Thyroid gland (tissue), 4 donors: ENCODE measurements at places on chromosomes 5 and 9. TPM values are rescaled to one million over a fixed set of nuclear protein-coding genes. Genes with fewer than 3 reads are reported as not detected.

DNA sequence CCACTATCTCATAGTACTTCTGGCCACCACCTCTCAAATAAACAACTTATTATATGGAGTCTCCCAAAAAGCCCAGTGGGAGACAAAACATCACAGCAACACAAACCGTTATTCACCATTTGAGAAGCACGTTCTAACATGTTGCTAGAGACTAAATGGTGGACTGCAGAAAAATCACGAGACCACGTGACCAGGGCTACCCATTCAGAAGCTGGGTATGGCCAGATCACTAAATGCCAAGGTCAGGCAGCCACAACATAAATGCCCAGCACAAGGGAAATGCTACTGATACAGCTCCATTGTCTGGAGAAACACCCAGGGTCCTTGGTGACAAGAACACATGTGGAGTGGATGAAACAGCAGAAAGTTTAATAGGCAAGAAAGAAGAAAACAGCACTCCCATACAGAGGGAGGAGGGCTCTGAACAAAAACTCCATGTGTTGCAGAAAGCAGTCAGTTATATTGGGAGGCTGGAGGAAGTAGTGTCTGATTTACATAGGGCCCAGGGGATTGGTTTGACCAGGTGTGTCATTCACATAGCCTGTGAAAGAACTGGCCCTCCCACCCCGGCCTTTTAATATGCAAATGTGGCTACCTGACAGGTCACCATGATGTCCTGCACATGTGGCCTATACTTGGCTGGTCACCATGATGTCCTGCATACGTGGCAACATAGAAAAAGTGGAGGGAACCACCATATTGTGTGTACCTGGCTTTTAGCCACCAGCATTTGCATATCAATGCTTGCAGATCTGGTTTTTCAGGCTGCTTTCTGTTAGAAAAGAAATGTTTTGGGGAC is 97.2 kb downstream of the TRIM36 start:
- H3K27ac ChIP-seq = no peak overlapping the region
- no peak for DNase-seq
- H3K4me1 ChIP-seq = no peaks in the 10 kb centered on the region
- H3K36me3 ChIP-seq = no peaks in the 10 kb centered on the region
- no peak overlapping the region for H3K4me3 ChIP-seq

DNA sequence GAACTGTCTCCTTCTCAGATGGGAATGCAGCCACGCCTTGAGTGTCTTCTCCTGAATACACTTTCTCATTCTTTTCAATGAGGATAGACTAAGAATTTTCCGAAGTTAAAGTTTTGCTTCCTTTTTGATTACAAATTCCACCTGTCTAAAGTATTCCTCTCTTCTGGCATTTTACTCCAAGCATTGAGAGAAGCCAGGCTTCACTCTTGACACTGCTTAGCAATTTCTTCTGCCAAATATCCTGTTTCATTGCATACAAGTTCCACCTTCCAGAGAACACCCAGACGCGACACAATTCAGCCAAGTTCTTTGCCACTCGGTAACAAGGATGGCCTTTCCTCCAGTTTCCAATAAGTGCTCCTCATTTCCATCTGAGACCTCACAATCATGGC is 35.6 kb upstream of the COL5A1 start:
- no peak overlapping the region for H3K27ac ChIP-seq
- no peaks in the 10 kb centered on the region for H3K27me3 ChIP-seq
- H3K4me1 ChIP-seq = no peaks in the 10 kb centered on the region
- no peaks in the 10 kb centered on the region for H3K36me3 ChIP-seq

DNA sequence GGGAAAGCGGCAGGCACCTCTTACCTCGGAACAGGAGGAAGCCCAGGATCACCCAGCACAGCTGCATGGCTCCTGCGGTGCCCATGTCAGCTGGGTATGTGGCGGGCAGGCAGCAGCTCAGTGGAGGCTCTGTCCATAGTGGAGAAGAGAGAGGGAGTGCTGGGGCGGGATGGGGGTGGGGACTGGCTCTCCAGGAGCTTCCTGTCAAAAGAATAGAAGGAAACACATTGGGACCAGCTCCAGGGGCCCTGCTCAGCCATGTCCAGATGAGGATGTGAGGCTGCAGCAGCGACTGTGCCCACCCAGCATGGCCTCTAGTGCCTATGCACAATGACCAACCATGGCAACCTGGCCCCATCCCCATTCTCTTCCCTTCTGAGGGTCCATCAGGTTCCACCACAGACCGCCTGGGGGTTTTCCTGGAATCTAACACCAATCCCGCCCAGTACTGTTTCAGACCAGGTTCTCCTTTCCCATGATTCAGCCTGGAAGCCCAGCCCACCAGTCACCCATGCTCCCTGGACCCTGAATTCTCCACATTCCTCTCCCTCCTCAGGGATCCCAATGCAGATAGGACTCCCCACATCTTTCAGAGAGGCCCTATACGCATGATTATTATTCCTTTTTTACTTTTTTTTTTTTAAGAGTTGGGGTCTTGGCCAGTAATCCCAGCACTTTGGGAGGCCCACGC is at the start of gene ECSCR:
TSS of gene ECSCR (minus strand) at position 158 of the 691 bp plus-strand sequence. CDS start at position 85, 73 bp downstream.
- peak; percentile 25 for DNase-seq
- no peak within 1 kb of the TSS for H3K4me3 ChIP-seq
- H3K27ac ChIP-seq = peak within 1 kb of the TSS; percentile 63
- H3K27me3 ChIP-seq = no peaks in the 10 kb centered on the region
- no peaks in the 10 kb centered on the region for H3K4me1 ChIP-seq

GRCh38 chr5:59553992-59554391 is 339.5 kb downstream of the PDE4D start:
- H3K36me3 ChIP-seq = no peaks in the 10 kb centered on the region
- H3K4me3 ChIP-seq = no peak overlapping the region
- no peak for DNase-seq
- H3K27me3 ChIP-seq = no peaks in the 10 kb centered on the region

DNA sequence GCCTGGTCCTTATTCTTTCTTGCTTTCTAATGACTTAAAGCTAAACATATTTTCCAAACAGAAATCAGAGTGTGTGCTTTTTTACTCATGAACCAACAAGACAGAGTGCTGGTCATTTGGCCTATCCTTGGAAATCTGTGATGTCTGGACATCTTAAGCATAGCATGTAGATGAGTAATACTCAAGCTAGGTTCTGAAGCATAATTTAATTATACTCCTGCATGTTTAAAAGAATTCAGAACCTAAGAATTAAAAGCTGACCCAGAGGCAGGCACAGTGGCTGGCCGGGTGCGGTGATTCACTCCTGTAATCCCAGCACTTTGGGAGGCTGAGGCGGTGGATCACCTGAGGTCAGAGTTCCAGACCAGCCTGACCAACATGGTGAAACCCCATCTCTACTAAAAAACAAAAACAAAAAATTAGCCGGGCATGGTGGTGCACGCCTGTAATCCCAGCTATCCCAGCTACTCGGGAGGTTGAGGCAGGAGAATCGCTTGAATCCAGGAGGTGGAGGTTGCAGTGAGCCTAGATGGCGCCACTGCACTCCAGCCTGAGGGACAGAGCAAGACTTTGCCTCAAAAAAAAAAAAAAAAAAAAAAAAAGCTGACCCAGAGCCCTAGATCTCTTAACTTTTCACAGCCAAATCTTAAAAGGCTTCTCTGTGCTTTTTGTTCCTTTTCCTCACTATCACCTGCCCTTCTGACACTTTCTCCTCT is 16.2 kb upstream of the TJP2 start:
- no peak overlapping the region for H3K27ac ChIP-seq
- no peak for DNase-seq
- no peak overlapping the region for H3K4me3 ChIP-seq
- no peaks in the 10 kb centered on the region for H3K36me3 ChIP-seq

- no peak overlapping the region for H3K4me3 ChIP-seq
- H3K27ac ChIP-seq = no peak overlapping the region
- H3K27me3 ChIP-seq = no peaks in the 10 kb centered on the region
- H3K36me3 ChIP-seq = no peaks in the 10 kb centered on the region
- DNase-seq = no peak
These were observed 73.2 kb downstream of the KIAA1958 start for GRCh38 chr9:112559629-112560413.

- H3K36me3 ChIP-seq = no peaks in the 10 kb centered on the region
- H3K4me3 ChIP-seq = no peak overlapping the region
- H3K27ac ChIP-seq = no peak overlapping the region
- H3K4me1 ChIP-seq = no peaks in the 10 kb centered on the region
- no peak for DNase-seq
- H3K27me3 ChIP-seq = no peaks in the 10 kb centered on the region
These were observed 12.2 kb downstream of the AFAP1L1 start for GRCh38 chr5:149283626-149284480.

DNA sequence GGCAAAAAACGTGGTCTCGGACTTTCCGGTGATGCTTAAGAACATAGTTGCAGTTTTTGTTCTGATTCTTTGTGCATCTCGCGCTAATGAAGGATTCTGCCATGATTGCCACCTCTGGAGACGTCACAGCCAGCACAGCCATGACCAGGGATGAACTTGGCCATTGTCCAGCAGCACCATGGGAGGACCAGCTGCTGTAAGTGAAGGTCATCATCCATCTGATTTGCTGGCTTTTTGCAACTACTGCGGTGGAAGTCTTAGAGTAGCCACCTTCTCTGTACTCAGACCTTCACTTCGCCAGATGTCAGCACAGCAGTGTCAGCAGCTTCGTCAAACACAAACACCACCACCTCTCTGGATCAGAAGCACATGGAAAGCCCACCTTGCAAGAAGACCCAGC is 45.7 kb downstream of the NSUN2 start:
- no peak overlapping the region for H3K27ac ChIP-seq
- H3K27me3 ChIP-seq = no peaks in the 10 kb centered on the region
- DNase-seq = no peak
- H3K4me3 ChIP-seq = no peak overlapping the region

DNA sequence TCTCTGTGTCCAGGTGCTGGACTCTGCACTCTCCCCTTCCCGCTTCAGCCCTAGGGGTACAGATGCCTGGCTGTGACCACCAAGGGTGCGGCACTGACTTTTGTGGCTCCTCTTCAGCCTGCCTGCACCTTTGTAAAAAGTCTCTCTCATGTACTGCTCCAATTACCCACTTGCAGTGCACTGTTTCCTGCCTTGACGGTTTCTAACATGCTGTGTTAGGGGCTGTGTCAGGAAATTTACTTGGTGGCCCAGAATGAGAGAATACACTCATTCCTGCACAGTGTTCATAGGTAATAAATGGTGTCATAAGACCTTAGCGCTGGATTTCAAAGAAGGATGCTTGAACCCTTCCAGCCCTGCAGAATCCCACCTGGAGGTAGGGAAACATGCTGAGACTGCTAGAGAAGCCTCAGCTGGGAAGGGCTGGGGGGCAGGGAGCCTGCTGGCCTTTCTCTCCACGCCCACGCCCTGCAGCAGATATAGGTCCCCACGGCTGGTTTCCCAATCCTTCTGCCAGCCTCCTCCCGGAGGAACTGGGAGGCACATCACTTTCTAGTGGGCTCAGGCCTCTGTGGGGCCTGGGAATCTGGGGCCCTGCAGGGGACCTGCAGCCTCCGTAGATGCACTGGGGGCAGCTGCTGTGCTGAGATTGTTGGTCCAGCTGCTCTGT is 17.6 kb upstream of the HRH2 start:
- no peaks in the 10 kb centered on the region for H3K27me3 ChIP-seq
- no peak for DNase-seq
- no peaks in the 10 kb centered on the region for H3K36me3 ChIP-seq

DNA sequence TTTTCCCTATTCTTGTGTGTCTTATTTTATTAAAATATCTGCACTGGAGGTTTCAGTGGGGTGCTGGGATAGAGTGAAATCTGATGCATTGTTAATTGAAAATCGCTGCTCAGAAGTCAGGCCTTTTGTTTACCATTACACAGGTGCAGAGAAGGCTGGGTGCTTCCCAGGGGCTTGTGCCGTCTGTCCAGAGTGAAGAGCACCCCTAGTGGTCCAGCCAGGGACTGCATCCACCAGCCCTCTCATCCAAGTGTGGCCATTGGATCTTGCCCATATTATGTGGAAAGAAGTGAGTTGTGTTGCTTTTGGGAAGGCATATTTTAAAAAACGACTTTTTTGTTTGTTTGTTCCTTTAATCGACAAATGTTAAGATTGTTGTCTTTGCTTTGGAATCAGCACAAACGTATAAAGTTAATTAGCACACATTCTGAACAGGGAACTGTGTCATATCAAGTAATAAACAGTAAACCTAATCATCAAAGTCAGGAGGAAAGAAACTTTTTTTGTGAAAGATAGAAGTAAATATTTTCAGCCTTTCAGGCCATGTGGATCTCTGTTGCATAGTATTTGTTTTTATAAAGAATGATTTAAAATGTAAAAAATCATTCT is 315.6 kb downstream of the MTRR start:
- DNase-seq = peak; percentile 37
- no peaks in the 10 kb centered on the region for H3K27me3 ChIP-seq
- H3K36me3 ChIP-seq = no peaks in the 10 kb centered on the region
- H3K4me3 ChIP-seq = no peak overlapping the region

DNA sequence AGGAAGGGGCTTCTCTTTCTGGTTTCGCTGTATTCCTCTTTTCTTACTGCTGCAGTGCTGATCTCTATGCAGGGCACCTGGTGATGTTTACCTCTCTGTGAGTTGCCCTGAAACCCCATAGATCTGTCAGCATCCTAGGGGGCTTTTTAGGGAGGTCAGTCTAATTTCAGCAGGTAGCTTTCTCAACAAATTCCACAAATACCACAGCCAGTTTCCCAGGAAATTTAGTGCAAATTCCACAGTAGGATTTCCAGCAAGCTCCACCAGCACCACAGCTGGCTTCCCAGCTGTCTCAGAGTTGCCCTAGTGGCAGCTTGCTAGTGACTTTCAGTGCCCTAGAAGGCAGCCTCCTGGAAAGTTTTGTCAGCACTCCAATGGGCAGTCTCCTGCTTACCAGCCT is 379.1 kb upstream of the SMC2 start:
- H3K27me3 ChIP-seq = no peaks in the 10 kb centered on the region
- H3K4me1 ChIP-seq = no peaks in the 10 kb centered on the region
- H3K36me3 ChIP-seq = no peaks in the 10 kb centered on the region
- DNase-seq = no peak

- no peak for DNase-seq
- H3K4me1 ChIP-seq = peaks cover 40% of the 10 kb centered on the region
- no peak overlapping the region for H3K4me3 ChIP-seq
- no peaks in the 10 kb centered on the region for H3K36me3 ChIP-seq
- peaks cover 49% of the 10 kb centered on the region for H3K27me3 ChIP-seq
These were observed 7.4 kb downstream of the TLX3 start for GRCh38 chr5:171316258-171317121.

GRCh38 chr5:61991430-61991829 is 314.6 kb upstream of the KIF2A start:
- no peak overlapping the region for H3K4me3 ChIP-seq
- H3K27me3 ChIP-seq = no peaks in the 10 kb centered on the region
- no peaks in the 10 kb centered on the region for H3K36me3 ChIP-seq
- no peak overlapping the region for H3K27ac ChIP-seq
- no peak for DNase-seq
- H3K4me1 ChIP-seq = no peaks in the 10 kb centered on the region

Gene SOWAHA
- 4.7 TPM for total RNA-seq

Gene TPPP
- 8.1 TPM for total RNA-seq

Gene RELL2
- total RNA-seq = 5.5 TPM

Gene MYORG
- 6.0 TPM for total RNA-seq

Gene CSNK1G3
- 50.1 TPM for total RNA-seq

Gene GALT
- total RNA-seq = 55.2 TPM

Gene PITX1
- 0.44 TPM for total RNA-seq

Gene GPR151
- not detected for total RNA-seq
